ENCODE measurements at places on chromosomes 1 and 21.

GRCh38 chr1:161228032-161228431 is 2.2 kb downstream of the TOMM40L start:
- no peak for DNase-seq

GRCh38 chr1:190098107-190098506 is 379.6 kb downstream of the BRINP3 start:
- no peak for DNase-seq

- DNase-seq, result no peak
Measured at GRCh38 chr1:77744576-77744975, 15.1 kb downstream of the USP33 start.

DNA sequence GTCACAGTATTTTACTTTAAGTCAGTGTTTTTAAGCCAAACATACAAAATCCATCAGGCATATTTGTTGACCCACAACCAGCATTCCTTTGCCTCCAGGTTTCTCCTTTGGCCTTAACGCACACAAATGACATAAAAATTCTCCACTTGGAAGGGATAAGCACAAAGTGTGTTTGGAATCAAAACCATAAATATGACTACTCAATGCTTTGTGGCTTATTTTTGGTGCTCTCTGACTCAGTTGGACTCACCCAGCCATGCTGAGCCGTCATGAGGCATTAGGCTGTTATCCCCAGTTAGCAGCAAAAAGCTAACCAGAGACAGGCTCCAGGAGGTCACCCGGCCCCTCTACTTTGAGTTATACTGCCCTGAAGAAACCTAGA is 948 bp downstream of the PRUNE1 start:
- DNase-seq, result no peak

DNA sequence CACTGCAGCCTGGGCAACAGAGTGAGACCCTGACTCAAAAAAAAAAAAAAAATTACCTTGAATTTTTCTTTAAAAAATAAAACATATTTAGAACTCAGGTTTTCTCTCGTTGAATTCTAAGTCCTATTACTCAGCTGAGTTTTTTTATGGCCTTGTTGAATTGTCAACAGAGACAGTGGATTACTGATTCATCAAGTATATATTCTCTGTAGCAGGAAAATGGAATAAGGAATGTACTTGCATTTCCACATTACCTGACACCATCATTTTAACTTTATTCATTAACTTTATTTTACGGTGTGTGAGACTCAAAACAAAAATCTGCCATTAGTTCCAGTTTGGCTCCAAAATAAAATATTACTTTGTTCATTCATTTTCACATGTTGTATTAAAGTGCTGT is 53.8 kb upstream of the APP start:
- no peak for DNase-seq

GRCh38 chr1:212098310-212098709 is 62.8 kb downstream of the DTL start:
- DNase-seq, result no peak

GRCh38 chr1:56578138-56578962 is 1.0 kb downstream of the PLPP3 start:
- peak; percentile 15 for DNase-seq

DNA sequence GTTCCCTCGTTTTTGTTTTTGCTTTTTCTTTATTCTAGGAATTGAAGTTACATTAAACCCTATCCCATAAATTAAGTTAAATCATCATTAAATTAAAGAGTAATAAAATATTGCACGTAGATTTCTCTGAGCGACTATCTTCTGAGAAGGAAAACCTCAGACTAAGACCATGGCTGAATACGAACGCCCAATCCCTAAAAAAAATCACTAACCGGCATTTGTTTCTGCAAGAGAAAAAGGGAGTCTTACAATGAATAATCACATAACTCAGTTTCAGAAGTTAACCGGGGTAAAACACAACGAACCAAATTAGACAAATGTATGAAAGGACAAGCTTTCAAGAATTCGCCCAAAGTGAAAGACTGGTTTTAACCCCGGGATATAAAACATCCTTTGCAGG is 1.3 kb downstream of the PIK3R3 start:
- no peak for DNase-seq

DNA sequence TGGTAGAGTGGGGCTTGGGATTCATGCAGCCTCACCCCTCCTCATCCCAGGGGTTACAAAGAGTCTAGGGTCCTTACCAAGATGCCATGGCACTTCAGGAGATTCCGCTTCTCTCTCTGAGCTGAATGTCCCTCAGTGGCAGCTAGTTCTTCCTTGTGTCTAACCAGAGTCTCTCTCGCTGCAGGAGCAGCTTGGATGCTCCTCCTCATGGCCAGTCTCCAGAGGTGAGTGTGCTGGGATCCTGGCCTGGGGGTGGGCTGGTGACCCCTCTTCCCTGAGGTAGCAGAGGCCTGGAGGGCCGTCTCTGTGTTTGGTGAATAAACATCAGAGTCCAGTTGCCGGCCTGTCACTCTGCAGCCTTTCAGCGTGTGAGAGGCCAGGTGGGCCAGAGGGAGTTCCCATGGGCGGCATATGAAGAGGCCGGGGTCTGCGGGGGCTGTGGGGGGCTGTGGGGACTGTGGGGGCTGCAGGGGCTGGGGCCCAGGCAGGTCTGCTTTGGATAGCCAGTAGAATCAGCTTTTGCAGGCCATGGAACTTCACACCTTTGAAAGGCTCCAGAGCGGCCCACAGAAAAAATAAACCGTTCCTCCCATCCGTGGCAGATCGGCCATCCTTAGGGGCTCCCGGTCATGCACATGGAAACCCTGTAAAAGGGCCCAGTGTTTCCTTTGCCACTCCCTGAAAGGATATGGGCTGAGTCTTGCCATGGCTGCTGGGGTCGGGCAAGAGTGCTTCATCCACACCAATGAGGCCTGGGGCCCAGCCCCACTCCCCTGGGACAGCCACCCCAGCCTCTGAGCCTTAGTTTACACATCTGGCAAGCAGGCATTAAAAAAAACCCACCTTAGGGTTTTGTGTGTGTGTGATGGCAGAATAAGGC is 256.4 kb downstream of the FOXD2 start:
- DNase-seq, result no peak

GRCh38 chr1:214111796-214112195 is 124.0 kb downstream of the PROX1 start:
- no peak for DNase-seq

- DNase-seq, result no peak
Measured at GRCh38 chr1:186541003-186541402, 80.1 kb upstream of the PDC start.

GRCh38 chr1:30511991-30512913 is 211.1 kb downstream of the MATN1 start:
- no peak for DNase-seq

- DNase-seq, result no peak
Measured at GRCh38 chr1:25927521-25928265, 21.5 kb upstream of the STMN1 start.

DNA sequence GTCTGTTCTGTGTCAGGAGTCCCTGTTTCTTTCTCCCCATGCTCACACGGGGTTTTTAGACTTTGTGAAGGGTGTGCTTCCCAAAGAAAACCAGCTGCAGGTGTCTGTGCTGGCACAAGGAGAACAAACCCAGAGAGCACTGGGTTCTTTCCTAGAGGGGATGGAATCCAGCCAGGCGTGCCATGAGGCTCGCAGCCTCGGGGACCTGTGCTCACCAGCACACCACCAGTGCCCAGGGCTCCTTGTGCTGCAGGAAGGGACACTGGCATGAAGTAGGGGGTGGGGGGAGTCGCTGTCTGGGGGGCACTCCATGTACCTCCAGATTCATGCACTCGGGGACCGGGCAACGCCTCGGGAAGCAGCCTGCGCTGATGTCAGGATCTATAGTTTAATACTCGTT is 57.9 kb downstream of the AGPAT3 start:
- no peak for DNase-seq

DNA sequence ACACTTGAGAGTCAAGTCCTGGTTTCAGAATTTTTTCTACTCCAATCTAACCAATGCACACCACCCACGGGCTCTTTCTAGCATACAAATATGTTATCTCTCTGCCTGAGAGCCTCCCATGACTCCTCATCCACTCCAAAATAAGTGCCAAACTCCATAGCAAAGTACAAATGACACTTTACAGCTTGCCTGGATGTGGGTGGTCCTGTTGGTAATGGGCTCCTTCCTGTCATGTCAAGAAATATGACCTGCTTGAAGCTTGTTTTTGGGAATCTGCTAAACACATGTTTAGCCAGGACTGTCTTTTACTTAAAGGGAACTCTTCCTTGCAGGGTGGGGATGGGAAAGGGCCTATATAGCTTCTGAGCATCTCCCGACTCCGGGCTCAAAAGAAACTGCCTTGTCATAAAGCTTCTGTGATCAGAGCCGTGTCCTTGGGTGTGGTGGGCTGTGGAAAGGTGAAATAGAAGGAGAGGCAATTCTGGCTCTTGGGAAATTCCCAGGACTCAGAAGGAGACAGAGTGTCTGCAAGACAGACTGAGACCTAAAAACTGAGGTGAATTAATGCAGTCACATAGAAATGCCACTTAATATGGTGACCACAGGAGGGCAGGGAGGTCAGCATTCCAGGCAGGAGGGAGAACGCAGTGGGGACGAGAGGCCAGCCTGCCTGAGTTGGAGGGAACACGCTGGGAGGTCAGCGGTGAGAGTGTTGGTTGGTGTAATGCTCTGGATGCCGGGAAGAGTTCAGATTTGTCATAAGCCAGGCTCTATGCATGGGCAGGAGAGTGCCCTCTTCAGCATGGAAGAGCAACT is 6.1 kb upstream of the IGFN1 start:
- DNase-seq, result peak; percentile 89

- peak; percentile 8 for DNase-seq
Measured at GRCh38 chr1:119279456-119280381, 88.9 kb upstream of the HAO2 start.

DNA sequence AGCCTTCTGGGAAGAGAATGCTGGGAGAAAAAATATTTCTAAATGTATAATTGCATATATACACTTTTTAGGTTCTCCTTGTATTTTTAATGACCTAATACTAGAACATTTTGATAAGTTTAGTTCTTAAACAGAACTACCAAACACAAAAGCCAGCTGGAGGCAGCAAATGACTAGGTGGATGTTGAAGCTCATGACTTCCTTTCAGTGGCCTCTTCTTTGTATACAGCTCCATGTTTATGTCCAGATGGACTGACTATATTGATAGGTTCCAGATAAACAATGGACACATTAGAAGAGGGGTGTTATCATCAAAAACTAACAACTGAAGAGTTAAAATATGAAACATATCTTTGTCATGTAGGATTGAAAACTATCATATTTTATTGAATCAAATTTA is 52.5 kb downstream of the LRRC8D start:
- no peak for DNase-seq

- no peak for DNase-seq
Measured at GRCh38 chr1:31511848-31512615, 64.3 kb upstream of the TINAGL1 start.

GRCh38 chr1:229689904-229690303 is 63.9 kb downstream of the URB2 start:
- DNase-seq, result no peak

GRCh38 chr1:98732985-98733781 is 71.7 kb downstream of the SNX7 start:
- no peak for DNase-seq

DNA sequence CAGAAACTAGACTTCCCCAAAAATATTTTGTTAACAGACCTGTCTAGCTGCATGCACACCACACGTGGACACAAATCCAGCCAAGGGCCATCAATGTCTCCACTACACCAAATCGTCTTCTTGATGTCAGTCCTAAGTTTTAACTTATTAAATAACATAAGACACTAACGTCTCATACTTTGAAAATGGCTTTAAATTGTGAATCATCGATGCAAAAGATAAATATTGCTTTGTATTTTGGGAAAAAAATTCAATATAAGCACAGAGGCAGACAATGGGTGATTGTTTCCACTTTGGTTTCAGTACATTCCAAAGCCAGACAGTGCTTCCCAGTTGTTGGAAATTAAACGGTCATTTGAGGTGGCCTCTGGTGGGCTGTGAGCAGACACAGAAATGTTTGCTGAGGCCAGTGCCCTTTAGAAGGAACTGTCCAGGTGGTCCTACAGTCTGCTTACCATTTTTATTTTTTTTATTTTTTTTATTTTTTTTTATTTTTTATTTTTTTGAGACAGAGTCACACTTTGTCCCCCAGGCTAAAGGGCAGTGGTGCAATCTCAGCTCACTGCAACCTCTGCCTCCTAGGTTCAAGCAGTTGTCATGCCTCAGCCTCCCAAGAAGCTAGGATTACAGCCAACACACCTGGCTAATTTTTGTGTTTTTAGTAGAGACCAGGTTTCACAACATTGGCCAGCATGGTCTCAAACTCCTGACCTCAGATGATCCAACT is 1.8 kb upstream of the KIAA2013 start:
- DNase-seq, result no peak

GRCh38 chr1:28986306-28986910 is 72.0 kb downstream of the EPB41 start:
- DNase-seq, result no peak

DNA sequence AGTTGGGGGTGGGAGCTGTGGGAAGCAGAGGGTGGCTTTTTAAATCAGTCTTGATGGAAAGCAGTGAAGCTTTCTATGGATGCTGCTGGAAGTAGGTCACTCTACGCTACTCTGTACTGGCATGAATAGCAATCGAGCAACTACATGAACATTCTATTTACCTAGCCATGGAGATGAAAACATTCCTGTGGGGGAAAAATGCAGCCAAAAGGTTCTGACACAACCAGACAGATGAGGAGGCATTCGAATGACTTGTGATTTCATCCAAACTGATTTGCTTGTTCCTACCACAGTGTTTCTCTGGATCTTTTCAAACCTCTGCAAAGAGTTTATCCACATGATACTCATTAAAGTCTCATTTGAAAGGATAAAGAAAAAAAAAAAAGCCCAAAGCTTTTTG is 95.0 kb downstream of the ASTN1 start:
- DNase-seq, result no peak

DNA sequence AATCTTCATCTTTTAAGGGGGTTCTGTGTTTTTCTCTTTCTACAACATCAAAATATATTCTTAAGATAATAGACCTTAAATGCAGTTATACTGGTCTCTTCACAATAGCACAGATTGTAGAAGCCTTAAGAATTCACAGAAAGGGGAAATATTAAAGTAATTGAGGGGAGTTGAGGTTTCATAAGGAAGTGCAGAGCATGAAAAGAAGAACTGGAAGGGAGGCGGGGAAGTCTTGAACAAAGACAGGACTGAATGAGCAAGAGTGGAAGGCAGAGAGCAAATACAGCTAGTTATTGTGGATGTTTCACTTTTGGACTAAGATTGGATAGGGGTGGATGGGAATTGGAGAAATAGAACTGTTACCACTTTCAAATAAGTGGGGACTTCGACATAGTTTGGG is 67.7 kb downstream of the PTGER3 start:
- no peak for DNase-seq

All from NCI-H460 (cell line).